GM12891 (cell line): ENCODE measurements at places on chromosomes 12 and 14.
A peak's percentile ranks its signal among the peaks of the same experiment; 100 is the strongest.

GRCh38 chr14:90647473-90648005 lies 168.7 kb downstream of the TTC7B start:
- DNase-seq: no peak

DNA sequence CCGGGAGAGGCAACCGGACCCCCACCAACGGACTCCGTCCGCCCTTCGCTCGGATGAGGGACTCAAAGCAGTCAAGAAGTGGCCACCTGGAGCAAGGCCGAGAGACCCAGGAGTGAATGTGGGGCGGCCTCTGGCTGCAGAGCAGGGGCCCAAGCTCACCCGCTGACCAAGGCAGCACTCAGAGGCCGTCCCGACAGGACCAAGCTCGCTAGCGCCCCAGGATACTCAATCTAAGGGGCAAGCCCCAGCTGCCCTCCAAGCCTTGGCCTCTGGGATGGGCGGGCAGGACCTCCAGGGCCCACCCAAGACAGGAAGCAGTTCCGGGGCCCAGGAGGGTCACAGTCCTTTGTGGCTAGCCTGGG lies 936 bp downstream of the AKT1 start:
- peak; percentile 55 for DNase-seq

- DNase-seq: peak; percentile 25
Measured at GRCh38 chr14:21978184-21978998, 304.8 kb upstream of the OR4E1 start.

- no peak for DNase-seq
Measured at GRCh38 chr14:100967178-100967577, 63.7 kb upstream of the RTL1 start.

- no peak for DNase-seq
Measured at GRCh38 chr12:15883536-15883935, 1.3 kb downstream of the STRAP start.

- no peak for DNase-seq
Measured at GRCh38 chr14:75132382-75133086, 5.7 kb upstream of the NEK9 start.

DNA sequence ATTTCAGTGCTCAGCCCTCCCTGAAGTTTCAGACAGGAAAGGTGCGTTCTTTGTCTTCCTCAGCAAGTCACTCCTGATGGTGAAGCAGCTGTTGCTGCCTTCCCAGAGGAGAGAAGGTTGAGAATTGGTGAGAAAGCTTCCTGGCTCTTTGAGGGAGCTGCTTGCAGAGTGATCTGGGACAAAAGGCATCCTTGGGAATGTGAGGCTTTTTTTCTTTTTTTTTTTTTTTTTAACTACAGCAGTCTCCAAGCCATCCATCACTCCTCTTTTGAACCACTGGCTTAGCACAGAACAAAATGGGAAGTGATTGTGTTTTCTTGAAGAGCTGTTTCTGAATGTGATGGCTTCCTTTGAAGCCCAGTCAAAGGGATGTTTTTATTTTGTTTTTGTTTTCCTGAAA lies 120.4 kb upstream of the LRIG3 start:
- no peak for DNase-seq

GRCh38 chr12:104282109-104282508 lies 21.4 kb upstream of the EID3 start:
- DNase-seq: no peak

GRCh38 chr12:99332936-99333591 lies 314.5 kb upstream of the GARIN6 start:
- DNase-seq: no peak
